ENCODE measurements at places on chromosomes 7 and 10.

- ATAC-seq: no peak
Measured at GRCh38 chr10:90317172-90317571, 540.7 kb downstream of the HTR7 start.

DNA sequence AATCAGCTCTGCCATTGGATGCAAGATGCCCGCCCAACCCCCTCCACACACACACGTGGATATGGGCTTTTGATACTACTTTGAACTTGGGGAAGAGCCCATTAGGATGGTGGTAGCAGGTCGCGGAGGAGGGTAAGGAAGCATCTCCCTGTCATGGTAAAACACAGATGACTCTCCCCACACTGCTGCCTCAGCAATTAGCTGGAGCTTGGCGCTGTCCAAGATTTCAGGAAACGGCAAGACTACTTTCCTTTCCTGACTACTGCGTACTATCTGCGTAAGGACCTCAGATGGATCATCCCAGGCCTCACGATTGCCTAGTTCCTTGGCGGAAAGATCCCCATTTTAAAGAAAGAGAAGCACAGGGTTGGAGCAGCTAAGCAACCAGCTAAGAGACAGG lies 134.3 kb downstream of the C10orf90 start:
- ATAC-seq: no peak

- no peak for ATAC-seq
Measured at GRCh38 chr7:156612930-156613329, 27.6 kb upstream of the RNF32 start.

DNA sequence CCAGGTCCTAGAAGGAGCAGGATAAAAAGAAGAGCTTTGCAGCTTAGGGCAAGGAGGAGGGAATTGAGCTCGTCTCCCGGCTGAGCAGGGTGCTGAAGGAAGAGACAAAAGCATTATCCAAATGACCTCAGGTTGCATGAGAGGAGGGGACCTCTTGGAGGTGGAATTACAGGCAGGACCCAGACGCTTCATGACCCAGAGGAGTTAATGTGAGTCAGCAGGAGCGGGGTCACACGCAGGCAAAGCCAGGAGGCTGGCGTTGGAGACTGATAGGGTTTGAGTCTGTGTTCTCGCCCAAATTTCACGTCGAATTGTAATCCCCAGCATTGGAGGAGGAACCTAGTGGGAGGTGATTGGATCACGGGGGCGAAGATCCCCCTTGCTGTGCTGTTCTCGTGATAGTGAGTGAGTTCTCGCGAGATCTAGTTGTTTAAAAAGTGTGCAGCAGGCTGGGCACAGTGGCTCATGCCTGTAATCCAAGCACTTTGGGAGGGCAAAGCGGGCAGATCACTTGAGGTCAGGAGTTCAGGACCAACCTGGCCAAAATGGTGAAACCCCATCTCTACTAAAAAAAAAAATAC lies 63.7 kb upstream of the AUTS2 start:
- no peak for ATAC-seq

DNA sequence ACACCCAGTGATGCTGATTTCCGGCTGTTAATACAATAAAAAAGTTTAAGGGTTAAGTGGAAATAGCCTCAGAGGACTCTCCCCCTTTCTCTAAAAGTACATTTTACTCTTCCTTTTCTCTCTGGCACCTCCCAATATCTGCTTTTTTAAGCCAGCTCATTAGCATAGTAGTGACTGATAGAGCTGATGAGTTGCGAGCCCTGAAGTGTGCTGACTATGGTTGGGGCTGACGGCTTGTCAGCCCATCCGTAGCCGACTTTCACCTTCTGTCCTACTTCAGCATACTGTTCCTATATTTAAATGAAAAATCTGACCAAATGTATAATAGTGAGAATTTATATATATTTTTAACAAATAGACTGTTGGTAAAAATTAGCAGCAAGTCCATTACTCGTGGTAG lies 80.0 kb downstream of the SHH start:
- ATAC-seq: no peak

DNA sequence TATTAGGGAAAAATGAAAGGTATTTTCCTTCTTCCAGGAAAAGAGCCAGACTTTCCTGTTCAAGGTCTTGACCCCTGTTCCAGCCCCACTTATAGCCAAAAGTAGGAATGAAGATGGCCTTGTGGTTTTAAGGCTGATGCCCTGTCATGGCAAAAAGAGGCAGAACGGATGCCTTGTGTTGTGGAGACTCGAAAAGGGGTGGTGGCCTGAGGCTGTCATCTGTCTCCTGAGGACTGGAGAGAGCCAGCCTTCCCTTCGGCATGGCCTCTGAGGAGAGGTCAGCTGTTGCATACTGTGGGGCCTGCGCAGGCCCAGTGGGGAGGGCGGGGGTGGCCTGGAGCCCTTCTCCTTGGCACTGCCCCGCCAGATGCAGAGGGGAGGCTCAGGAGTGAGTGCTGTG lies 166.0 kb upstream of the EEPD1 start:
- no peak for ATAC-seq

- ATAC-seq: peak; percentile 8
Measured at GRCh38 chr10:44390585-44391072, 5.7 kb upstream of the CXCL12 start.

GRCh38 chr7:92824901-92825480 lies 11.4 kb downstream of the CDK6 start:
- no peak for ATAC-seq

GRCh38 chr7:96720843-96721242 lies 11.2 kb upstream of the SEM1 start:
- ATAC-seq: no peak

GRCh38 chr10:110123594-110123993 lies 83.8 kb upstream of the MXI1 start:
- no peak for ATAC-seq

- no peak for ATAC-seq
Measured at GRCh38 chr10:11655836-11656235, 44.4 kb upstream of the USP6NL start.

DNA sequence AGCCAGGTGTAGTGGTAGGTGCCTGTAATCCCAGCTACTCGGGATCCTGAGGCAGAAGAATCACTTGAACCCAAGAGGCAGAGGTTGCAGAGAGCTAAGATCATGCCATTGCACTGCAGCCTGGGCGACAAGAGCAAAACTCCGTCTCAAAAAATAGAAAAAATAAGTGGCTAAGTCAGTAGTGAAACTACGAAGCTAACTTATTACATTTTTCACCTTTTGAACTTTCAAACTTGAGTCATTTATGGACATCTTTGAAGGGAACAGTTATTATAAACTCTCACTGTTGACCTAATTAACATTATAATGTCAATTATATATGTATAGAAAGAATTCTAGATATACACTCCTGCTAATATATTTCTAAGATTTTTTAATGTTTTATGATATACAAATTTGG lies 541.5 kb upstream of the C7orf33 start:
- no peak for ATAC-seq

GRCh38 chr10:15118615-15119014 lies 21.5 kb downstream of the RPP38 start:
- ATAC-seq: no peak

GRCh38 chr7:45975367-45975766 lies 54.3 kb upstream of the IGFBP3 start:
- no peak for ATAC-seq

GRCh38 chr10:99357691-99358090 lies 28.5 kb downstream of the CNNM1 start:
- ATAC-seq: no peak

- ATAC-seq: no peak
Measured at GRCh38 chr10:47334466-47335295, 12.4 kb downstream of the GDF2 start.

DNA sequence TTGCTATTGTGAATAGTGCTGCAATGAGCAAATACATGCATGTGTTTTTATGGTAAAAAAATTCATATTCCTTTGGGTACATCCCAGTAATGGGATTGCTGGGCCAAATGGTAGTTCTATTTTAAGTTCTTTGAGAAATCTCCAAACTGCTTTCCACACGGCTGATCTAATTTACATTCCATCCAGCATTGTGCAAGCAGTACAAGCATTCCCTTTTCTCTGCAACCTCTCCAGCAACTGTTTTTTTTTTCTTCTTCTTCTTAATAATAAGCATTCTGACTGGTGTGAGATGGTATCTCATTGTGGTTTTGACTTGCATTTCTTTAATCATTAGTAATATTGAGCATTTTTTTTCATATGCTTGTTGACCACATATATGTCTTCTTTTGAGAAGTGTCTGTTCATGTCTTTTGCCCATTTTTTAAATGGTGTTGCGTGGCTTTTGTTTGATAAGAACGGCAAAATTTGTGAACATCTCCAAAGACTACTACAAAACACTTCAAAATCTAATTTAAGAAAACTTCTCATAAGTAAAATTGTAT lies 136.1 kb upstream of the MYO3A start:
- ATAC-seq: no peak

- ATAC-seq: no peak
Measured at GRCh38 chr7:157301610-157302120, 35.1 kb upstream of the DNAJB6 start.

DNA sequence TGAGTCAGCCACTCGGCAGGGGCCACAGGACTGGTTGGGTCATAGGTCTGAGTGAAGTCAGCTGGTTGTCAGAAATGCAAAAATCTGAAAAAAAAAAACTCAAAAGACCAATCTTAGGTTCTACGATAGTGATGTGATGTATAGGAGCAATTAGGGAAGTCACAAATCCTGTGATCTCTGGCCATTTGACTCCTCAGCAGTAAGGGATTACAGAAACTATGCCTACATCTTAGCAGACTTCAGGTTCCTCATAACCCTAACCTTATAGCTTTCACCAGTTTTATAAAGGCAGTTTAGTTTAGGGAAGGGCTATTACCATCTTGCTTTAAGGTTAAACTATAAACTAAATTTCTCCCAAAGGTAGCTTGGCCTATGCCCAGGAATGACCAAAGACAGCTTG lies 163.1 kb upstream of the HGF start:
- ATAC-seq: no peak

DNA sequence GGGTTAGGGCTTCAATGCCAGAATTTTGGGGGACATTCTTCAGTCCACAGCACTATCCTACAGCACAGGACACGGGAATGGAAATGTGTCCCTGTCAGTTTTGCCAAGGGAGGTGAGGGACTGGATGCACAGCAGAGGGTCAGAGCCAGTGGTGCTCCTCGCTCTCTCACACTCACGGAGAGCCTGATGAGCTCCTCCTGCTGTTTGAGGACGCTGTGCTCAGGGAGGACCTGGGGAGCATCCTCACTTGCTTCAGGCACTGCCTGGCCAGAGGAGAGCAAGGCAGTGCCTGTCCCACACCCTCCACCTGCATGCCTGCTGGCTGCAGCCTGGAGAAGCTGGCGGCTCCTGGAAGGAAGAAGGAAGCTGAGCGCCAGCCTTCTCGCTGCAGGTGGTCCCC lies 58.6 kb downstream of the RAMP3 start:
- peak; percentile 16 for ATAC-seq

GRCh38 chr7:112898432-112899290 lies 108.5 kb upstream of the TMEM168 start:
- no peak for ATAC-seq

DNA sequence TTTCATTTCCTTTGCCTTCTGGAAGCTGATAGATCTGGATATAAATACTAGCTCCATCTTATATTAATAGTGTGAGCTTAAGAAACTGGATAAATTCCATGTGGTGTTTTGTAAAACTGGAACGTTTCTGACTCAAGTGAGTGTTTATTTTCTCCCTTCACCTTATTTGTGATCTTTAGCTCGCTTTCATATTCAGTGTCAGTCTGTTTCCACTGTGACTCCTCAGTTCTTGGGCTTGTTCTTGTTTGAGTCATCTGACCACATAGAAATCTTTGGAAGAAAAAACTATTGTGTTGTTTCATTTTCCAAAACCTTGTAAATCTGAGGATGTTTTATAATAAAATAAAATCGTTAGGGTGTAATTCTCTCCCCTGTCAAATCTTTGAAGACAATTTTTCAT lies 186.4 kb downstream of the POLR1F start:
- ATAC-seq: no peak

- no peak for ATAC-seq
Measured at GRCh38 chr10:33570495-33570894, 236.0 kb upstream of the NRP1 start.

DNA sequence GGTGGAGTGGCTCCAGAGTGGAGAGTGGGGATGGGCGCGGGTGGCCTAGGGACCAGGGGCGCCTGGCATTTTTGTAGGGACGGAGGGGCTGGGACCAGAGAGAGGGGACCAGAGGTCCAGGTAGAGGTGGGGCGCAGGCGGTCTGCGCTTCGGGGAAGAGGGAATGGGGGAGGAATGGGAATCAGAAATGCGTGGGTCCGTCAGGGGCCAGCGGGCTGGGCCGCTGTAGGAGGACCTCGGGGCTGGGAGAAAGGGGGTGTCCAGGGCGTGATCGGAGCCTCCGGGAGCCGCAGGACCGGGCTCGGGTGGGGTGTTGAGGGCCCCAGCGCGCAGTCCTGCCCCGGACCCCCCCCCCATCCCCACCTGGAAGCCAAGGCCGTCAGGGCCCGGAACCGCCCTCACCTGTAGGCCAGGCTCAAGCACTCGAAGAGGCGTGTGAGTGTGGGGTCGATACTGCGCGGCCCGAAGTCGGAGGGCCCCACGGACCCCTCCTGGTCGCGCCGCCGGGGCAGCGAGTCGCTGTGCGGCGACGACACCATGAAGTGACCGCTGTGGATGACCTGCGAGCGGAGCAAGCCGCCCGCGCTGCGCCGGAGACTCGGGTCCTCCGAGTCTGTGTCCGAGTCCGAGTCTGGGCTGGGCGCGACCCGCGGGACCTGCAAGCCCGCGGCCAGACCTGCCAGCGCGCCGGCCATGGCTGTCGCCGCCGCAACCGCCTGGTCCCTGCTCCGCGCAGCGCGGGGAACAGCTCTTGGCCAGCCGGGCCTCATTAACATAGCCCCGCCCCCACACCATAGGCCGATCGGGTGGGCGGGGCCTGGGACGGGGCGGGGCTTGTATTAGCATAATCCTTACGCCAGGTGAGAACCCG lies at the start of gene MLXIPL:
TSS of gene MLXIPL (minus strand) at position 725 of the 871 bp plus-strand sequence. CDS start at position 695, 30 bp downstream.
- ATAC-seq: peak; percentile 95

DNA sequence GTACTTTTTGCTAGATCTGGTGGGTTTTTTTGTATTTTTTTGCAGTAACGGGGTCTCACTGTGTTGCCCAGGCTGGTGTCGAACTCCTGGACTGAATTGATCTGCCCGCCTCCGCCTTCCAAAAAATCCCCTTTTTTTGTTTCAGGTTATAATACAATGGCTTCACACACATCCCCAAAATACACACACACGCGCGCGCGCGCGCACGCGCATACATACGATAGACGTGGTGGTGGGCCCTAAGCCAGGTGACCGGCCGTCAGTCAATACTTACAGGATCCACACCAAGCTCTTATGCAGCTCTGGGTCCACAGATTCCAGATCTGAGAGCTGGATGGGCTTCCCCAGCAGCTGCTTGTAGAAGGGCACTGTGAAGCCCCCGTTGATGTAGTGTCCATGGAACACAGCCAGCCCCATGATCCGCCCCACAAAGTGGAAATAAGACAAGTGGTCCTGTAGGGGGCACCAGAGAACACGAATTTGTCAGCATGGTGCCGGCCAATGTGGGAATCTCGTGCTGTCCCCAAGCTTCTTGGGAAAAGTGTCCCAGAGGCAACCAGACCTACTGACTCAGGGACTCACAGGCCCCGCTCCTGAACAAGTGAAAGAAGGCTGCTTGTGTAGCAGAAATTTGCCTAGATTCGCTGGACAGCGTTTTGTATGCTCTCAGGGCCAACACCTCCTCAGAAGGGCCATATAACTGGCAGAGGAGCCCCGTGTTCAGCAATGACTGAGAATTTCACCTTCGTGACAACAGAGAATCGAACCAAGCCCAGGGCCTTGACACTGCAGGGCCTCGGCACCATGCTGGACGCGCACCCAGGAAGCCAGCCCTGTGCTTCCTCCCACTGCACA lies 103.6 kb downstream of the SMURF1 start:
- peak; percentile 85 for ATAC-seq
